ENCODE measurements at places on chromosomes 5 and 9.
A peak's percentile ranks its signal among the peaks of the same experiment; 100 is the strongest.

GRCh38 chr9:126919193-126919592, 4.6 kb downstream of the RALGPS1 start:
- DNase-seq = no peak

DNA sequence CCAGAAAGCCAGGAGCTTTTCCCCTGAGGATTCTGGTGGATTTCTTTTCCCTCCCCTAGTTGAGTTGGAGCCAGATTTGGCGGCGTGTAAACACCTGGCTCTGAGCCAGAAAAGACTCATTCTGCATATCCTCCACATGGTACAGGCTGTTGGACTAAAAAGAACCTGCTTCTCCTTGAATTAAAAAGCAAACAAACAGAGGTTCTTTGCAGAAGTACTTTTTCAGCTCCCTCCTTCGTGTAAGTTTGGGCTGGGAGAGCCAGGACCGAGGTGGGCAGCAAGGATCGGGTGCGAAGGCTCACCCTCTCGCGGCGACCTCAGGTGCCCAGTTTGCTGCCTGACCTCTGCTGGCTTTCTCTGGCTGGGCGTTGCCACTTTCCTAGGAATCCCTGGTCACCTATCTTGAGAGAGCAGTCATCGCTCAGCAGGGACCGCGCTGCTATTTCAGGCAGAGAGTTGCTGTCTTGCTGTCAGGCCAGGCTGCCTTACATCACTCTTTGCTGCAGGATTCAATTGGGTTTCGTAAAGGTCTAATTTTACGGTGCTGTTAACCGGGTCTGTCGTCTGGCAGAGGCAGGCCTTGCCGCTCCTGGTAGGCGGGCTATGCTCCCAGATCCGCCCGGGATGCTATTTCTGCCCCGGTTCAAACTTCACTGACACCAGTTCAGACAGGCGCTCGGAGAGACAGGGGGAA, 3.2 kb downstream of the PAPPA start:
- DNase-seq = no peak

DNA sequence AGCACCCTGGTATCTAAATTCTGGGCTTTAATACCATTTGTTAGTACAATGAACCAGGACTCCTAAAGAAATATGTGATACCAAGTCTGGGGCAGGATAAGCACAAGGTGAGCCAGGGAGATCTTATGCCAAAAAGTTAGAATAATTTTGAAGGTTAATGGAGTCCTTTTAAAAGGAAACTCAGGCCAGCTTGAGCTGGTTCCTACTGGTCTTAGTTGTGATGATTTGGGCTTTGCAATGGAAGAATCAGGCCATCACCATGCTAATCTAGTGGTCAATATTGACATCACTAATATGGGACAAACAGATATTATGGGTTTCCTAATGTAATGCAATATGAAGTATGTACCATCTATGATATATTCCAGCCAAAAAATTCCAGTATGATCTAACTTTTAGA, 7.5 kb upstream of the SPATA9 start:
- DNase-seq = no peak

GRCh38 chr9:92488681-92489550, 6.6 kb upstream of the ASPN start:
- DNase-seq = no peak

- no peak for DNase-seq
Measured at GRCh38 chr5:150062216-150062922, 24.0 kb downstream of the CSF1R start.

GRCh38 chr9:91001146-91001611, 199.6 kb downstream of the SYK start:
- DNase-seq = no peak

DNA sequence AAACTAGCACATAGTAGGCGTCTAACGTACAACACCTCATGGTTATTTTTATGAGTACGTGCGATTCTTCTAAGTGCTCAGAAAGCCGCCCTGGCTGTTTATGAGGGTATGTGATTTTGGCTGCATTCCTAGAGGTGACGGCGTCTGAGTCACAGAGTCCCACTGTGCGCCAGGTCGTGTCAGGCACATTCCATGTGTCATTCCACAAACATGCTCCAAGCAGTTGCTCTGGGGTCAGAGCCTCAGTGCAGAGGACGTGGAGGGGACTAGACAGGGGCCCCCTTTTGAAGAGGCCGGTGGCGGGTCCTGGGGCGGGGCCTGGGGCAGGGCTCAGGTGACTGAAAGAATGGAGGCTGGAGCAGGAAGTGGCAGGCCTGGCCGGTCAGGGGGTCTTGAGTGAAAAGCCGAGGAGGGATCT, 51.9 kb downstream of the NEK6 start:
- peak; percentile 28 for DNase-seq

DNA sequence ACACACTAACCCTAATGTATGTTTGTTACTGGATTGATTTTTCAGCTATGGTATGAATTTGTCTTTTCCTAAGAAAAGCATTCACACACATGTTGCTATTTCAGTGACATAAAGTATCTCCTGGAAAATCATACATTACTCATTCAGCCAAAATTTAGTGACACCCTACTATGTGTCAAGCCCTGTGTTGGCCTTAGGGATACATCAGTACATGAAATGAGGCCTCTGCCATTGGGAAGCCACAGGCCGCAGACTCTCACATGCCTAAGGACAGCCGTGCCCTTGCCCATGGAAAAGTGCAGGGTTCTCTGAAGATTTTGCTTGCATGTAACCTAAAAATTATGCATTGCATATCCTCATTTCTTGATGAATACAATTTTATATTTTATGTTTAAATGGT, 5.2 kb upstream of the MARCHF6 start:
- DNase-seq = no peak

DNA sequence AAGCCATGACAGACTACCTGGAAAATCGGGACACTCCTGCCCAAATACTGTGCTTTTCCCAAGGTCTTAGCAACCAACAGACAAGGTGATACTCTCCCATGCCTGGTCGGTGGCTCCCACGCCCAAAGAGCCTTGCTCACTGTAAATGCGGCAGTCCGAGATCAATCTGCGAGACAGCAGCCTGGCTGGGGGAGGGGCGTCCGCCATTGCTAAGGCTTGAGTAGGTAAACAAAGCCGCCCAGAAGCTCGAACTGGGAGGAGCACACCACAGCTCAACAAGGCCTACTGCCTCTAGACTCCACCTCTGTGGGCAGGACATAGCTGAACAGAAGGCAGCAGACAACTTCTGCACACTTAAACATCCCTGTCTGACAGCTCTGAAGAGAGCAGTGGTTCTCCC, 272.1 kb upstream of the CCNG1 start:
- DNase-seq = no peak

DNA sequence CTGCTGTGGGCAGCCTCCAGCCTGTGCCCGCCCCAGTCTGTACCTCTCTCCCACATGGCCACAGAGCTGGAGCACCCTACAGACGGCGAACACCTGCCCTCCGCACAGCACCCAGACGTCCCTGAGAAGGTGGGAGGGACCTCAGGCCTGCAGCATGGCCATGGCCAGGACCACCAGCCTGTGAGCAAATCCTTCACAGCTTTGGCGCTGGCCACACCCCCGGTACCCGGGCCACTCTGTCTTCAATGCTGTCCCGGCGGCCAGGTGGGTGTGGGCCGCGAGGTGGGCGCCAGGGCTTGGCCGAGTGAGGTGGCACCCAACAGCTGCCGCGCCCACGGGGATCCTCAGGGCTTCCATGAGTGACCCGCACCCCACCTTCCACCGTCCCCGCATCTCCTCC, 18.7 kb downstream of the NOTCH1 start:
- no peak for DNase-seq

DNA sequence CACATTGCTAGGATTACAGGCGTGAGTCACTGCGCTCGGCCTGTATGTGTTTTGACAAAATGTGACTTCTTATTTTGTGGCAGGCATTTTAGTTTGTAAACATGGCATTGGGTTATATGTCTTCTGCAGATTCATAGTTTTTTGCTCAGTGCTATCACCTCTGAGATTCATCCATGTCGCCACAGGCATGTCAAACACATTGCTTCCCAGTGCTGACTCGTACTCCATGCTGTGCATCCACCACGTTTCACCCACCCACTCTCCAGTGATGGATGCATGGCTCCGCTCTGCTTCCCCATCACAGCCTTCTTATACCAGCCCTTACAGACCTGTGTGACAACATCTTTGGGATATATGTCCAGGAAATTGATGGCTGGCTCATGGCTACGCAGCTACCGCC, 158.8 kb downstream of the GAS1 start:
- no peak for DNase-seq

DNA sequence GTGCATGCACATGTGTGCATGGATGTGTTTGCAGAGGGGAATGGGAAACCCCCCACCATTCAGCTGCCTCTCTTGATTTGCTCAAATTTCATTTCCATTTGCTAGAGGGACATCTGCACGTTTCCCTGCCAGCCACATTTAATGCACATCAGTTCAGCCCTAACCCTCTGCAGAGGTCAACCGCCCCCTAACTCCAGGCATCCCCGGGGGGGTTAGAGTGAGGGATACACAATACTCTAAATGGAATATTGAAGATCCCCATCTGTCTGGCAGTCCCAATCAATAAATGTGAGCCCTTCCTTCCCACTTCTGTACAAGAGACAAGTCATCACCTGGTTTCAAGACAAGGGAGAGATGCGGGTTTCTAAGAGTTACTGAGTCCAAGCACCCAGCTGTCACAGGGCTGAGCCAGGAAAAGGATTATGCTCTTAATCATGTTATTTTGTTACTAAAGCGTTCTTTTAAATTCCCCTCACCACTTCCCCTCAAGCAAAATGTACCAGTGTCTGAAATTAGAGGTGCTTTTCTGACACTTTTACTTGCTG, 134.1 kb downstream of the SEMA6A start:
- DNase-seq = no peak

- DNase-seq = no peak
Measured at GRCh38 chr9:108836781-108837180, 19.0 kb downstream of the ACTL7B start.

GRCh38 chr9:77562019-77562748, 85.9 kb downstream of the GNA14 start:
- DNase-seq = no peak

GRCh38 chr5:66718374-66719002, 122.3 kb downstream of the MAST4 start:
- no peak for DNase-seq

DNA sequence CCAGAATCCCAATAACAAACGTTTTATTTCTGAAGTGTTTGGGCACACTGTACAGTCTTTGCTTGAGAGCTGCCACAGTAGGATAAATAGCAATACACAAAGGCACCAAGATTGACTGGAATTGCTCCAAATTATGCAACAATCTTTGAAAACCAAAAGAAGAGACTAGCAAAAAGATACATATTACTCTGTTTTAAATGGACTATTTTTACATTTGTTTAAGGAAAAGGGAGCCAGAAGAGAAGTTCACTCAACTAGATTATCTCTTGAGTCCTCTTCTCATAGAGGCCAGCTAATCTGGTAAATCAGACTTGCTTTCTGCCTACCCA, 385.0 kb upstream of the SLC30A5 start:
- no peak for DNase-seq

- no peak for DNase-seq
Measured at GRCh38 chr9:121601194-121601593, 50.2 kb upstream of the DAB2IP start.

- DNase-seq = no peak
Measured at GRCh38 chr5:171979606-171980005, 26.8 kb downstream of the FBXW11 start.

- no peak for DNase-seq
Measured at GRCh38 chr9:22528485-22528884, 81.9 kb downstream of the DMRTA1 start.

- no peak for DNase-seq
Measured at GRCh38 chr9:82597241-82598203, 465.4 kb downstream of the RASEF start.

DNA sequence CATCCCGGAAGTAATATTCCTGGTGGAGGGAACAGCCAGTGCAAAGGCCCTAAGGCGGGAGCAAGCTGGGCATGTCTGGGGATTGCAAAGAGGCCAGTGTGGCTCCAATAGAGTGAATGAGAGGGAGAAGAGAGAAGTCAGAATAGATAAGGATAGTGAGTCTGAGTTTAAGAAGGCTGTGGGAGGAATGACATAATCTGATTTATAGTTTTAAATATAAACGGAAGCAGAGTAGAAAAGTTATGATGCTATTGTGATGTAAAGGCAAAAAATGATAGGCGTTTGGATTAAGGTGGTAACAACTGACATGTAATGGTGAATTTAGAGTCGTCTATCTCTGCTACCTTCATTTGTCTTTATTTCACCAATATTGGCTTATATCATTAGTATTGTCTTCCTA, 351.0 kb downstream of the ARRDC3 start:
- DNase-seq = no peak

DNA sequence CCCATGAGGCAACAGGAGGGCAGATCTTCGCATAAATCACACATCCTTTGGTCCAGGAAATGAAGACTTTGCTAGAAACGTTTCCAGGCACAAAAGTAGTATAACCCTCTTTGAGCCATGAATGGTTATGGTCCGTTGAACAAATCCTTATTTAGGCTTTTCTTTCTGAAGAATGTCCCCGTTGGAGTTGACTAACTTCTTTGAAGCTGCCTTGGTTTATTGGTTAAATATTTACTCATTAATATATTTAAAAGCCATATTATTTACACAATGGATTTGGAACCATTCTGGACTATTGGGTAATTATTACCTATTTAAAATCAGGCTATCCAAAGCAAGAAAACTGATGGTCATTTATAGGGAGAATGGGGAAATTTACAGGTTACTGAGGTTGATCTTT, 347.6 kb upstream of the SLC30A5 start:
- DNase-seq = no peak

DNA sequence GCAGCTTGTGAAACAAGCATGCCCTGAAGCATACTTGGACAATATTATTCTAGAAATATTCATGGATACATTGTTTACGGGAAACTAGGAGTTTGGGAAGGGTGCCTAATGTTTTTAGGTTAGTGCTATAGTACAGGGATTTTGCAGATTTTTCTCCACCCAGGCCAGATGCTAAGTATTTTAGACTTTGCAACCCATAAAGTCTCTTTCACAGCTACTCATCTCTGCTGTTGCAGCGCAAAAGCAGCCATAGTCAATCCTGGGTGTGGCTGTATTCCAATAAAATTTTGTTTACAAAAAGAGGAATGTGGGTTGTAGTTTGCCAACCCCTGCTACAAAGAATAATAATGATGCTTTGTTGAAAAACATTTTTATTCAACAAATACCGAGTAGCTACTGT, 106.2 kb downstream of the CEMIP2 start:
- no peak for DNase-seq

GRCh38 chr5:8861764-8862163, 684.1 kb downstream of the SEMA5A start:
- DNase-seq = no peak

DNA sequence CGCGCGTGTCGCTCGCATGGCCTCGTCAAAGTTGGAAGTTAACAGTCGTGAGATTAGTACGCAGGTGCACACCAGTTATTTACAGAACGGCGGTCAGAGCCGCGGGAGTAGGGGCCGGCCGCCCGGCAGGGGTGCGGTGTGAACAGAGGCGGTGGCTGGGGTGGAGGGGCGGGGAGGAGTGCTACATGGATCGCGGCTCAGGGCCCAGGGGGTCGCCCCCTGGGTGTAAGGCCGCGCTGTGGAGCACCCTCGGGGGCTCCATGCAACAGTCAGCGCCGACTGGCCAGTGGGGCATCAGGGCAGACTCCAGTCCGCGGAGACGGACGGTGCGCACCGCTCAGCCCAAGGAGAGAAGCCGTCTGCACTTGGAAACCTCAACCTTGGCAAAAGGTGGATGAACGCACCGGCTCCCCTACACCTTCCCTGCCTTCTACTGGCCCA, 60.3 kb downstream of the ZNF354C start:
- no peak for DNase-seq

All from iPS DF 19.7 (cell line).